ENCODE measurements at places on chromosomes 4 and X. TPM values are rescaled to one million over a fixed set of nuclear protein-coding genes. Genes with fewer than 3 reads are reported as not detected.

GRCh38 chr4:125045311-125045710 is 269.4 kb upstream of the FAT4 start:
- no peak for DNase-seq

DNA sequence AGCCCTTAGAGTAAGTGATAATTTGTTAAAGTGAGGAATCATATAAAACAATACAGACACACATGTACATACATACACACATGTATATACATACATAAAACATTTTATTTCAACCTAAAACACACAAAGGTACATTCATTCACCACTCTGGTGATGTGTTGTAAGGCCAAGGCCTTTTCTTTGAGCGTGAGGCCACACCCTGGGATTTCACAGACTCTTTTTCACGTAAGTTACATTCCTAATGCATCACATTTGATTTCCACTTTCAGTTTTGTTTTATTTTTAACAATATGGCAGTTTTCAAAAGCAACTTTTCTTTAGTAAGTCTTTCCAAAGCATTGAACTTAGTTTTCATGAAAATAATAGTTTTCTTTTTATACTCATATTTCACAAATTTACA is 170.7 kb downstream of the COL4A6 start:
- DNase-seq, result no peak

The CFAP99 gene
- not detected for total RNA-seq

DNA sequence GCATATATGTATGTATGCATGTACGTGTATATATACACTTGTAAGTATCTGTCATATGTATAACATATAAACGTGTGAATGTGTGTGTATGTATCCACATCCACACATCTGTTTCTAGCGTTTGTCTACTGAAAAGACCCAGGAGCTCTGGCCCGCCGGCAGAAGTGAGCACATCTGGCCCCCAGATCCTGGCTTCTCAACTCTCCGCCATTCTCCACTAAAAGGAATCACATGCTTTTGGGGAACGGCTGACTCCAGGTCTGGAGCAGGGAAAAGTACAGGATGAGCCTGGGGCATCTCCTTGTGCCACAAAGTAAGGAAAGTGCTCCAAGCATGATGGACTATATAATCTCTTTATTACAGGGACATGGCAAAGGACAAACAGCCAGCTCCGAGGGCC is 143.7 kb downstream of the AFAP1 start:
- no peak for DNase-seq

GRCh38 chr4:86249074-86249473 is 110.8 kb downstream of the MAPK10 start:
- no peak for DNase-seq

DNA sequence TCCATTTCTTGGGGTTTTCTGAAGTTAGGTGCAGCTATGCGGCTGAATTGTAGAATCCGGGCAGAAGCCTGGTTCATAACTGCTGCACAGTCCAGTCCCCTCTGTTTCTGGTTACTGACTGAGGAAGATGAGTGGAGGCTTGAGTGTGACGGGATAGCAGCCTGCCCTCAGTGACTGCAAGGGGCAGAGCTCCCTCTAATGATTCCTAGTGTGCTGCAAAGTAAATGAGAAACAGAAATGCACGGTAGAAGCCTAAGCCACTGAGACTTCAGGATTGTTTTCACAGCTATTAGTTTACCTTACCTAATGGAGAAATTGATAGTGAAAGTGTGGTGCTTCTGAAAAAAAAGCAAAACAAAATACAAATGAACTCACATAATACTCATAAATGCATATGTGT is 189.2 kb downstream of the GPM6A start:
- DNase-seq, result no peak

The TMEM31 gene
- not detected for total RNA-seq

DNA sequence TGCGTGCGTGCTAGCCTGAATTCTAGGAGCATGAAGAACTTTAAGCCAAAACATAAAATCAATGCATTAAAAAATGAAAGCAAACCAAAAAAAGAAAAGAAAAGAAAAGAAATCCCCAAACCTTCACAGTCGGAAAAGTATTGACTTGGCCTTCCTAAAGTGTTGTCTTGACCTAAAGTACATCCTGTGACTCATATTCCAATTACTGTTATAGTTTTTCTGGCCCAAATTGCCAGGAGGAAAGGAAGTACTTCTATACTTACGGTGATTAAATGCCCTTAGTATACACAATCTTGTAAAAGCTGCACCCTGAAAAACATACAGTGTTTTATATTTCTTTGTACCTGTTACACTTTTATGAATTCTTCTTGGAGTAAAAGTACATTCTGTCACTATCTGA is 512.8 kb downstream of the ANKRD50 start:
- DNase-seq, result no peak

The PABPC1L2A gene
- total RNA-seq, result not detected

DNA sequence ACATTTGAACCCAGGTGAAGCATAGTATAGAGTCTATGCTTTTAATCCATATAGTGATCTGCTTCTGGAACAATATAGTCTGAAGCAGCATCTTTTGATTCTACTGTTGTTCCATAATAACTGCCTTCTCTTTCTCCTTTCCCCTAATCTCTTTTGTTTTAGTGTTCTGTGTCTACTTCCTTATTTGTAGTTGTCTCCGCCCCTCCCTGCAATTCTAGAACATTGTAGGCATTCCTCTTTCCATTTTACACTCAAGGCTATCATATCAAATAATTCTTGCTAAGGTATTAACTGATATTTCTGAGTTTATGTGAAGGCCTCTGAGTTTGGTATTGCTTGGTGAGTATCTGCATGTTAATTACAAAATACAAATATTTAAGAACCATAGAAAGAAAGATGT is 11.6 kb downstream of the BLTP1 start:
- DNase-seq, result no peak

The MID1 gene
- total RNA-seq, result 37.7 TPM

- DNase-seq, result no peak
These were observed 28.2 kb downstream of the PHKA1 start for GRCh38 chrX:72685810-72686456.

Measured in thoracic aorta (tissue), 2 donors.